ENCODE measurements at places on chromosomes 6 and 20.

DNA sequence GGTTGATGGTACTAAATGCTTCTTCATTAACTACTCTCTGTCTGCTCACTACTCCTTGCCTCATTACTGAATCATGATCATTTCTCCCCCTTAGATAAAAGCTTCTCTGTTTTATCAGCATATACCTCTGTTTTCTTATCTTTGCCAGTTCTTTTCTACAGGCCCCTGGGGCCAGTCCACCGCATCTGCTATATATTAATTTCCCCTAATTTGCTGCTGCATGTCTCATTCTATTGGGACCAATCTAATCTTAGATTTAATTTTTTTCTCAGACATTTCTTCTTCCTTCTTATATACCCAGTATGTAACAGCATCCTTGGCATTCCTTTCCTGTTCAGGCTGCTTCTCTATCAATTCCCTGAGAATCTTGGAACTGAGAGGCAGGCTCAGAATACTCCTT, 51.2 kb downstream of the GRIK2 start:
- DNase-seq: no peak

- DNase-seq: no peak
These were observed 503.5 kb upstream of the CITED2 start for GRCh38 chr6:139877828-139878405.

DNA sequence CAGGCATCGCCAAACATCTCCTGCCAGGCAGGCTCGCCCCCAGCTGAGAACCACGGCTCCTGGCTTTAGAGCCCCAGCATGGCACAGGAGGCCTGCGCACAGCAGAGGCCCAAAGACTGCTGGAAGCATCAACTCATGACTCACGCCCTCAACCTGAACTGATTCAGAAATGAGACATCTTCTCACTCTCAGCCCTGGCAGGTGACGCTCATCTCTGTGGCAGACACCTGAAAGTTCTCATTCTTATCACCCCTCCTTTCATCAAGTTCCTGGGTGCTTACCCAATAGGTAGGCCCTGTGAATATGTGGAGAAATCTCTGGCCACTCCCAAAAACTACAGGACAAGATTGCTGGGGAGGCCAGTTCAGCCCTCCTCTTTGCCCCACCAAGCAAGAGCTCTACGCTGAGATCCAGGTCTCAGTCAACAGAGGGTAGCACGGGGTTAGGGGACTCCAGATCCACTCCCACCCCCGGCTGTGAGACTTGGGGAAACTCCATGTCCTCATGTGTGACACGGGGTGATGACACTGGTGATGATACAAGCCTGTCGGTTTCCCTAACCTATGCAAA, 11.3 kb downstream of the NFATC2 start:
- DNase-seq: peak; percentile 85

- no peak for DNase-seq
These were observed 647.3 kb upstream of the DEFB115 start for GRCh38 chr20:30610029-30610693.

- no peak for DNase-seq
These were observed 49.8 kb upstream of the EYA4 start for GRCh38 chr6:133191323-133191722.

DNA sequence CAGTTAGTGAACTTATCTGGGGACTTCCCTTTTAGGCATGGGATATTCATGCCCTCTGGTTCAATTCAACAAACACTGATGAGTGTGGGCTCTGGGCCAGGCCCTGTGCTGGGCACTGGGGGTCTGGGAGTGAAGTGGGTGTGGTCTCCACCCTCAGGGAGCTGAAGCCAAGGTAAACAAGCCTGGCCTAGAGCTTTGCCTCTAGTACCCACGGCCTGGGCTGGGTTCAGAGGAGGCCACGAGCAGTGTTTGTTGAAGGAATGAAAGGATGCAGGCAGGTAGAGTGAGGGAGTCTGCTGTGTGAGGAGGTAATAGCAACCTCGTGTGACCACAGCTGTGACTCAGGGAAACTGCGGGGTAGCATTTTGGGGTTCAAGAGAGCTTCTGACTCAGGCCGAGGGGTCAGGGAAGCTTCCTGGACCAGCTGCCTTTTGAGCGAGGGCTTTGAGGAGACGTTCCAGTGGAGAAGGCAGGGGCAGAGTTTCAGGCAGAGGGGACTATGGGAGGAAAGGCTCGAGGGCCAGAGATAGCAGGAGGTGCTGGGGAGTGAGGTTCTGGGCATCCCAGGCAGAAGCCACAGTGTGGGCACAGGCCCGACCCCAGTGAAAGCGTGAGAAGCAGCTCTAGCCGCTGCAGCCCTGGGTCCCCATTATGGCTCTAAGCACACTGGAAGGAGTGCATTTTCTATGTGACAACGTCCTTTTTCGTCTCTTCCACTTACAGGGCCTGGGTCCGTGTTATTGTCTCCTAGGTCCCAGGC, 5.6 kb downstream of the MYLK2 start:
- no peak for DNase-seq

- DNase-seq: no peak
These were observed 4.5 kb downstream of the ACSS1 start for GRCh38 chr20:25053255-25054031.

- no peak for DNase-seq
These were observed 184.7 kb downstream of the SAMD5 start for GRCh38 chr6:147693181-147693580.

DNA sequence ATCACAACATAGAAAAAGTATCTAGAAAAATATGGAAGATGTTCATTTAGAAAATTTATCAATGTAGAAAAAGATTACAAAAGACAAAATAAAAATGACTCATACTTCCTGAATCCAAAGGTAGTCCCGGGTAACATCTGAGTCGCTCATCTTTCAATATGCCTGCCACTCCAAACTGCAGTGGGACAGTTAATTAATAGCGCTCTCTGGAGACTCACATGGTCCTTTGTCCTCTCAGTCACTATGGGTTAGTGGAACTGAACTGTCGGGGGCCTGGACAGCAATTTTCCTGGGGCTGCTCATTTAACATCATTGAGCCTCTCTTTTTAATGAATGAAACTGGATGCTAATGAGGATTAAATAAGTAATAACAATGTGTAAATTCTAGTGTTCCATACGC, 103.4 kb downstream of the MAP3K4 start:
- no peak for DNase-seq

GRCh38 chr6:150156460-150156859, 13.6 kb downstream of the PPP1R14C start:
- DNase-seq: no peak

GRCh38 chr6:89509777-89510281, 76.9 kb downstream of the ANKRD6 start:
- DNase-seq: no peak

- DNase-seq: no peak
These were observed 48.1 kb upstream of the TNFRSF21 start for GRCh38 chr6:47357827-47358226.

DNA sequence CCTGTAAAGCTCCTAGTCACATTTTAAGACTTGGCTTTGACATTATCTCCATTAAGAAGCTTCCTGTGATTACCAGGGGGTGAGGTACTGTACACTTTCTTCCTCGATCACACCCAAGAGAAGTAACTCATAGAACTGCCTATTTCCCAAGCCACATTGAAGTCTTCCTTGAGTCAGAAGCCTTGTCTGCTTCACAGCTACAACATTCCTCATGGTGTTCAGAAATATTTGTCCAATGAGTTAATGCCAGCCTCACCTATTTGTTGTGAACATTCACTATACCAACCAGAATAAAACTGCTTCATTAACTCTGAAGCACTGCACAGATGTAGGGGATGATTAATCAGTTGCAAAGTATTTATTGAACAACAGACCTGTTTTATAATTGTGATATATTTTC, 622.3 kb downstream of the PTPRT start:
- DNase-seq: no peak

GRCh38 chr20:57990396-57990987, 238.0 kb downstream of the ANKRD60 start:
- no peak for DNase-seq

- DNase-seq: no peak
These were observed 56.7 kb upstream of the SMIM29 start for GRCh38 chr6:34305497-34305896.
